Head of caudate nucleus (tissue), 42 donors: ENCODE measurements at places on chromosomes 4 and X.

DNA sequence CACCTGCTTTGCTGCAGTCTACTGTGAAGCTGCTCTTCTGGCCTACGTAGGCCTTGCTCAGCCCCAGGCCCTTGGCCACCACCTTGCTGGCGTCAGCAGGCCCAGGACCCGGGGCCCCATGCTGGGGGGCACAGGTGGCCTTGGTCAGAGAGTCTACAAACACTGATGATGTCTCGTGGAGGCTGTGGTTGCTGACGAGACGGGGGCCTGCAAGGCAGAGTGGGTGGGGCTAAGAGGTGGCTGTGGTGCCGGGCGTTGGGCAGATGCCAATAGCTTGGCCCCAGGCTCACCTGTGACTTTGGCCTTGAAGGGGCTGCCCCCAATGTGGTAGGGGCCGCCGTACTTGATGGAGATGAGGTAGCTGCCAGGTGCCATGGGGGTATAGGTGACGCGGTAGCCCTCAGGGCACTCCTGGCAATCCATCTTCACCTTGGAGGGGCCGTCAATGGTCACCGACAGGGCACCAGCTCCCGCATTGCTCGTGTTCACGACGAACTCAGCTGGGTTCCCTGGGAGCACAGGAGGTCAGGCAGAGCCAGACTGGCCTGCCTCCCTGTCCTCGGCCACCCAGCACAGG lies 25.0 kb downstream of the FLNA start:
- no peak for DNase-seq

GRCh38 chr4:84237008-84237407 lies 262.1 kb downstream of the NKX6-1 start:
- DNase-seq: no peak

- no peak for DNase-seq
These were observed 24.5 kb downstream of the HTRA3 start for GRCh38 chr4:8294036-8294435.

GRCh38 chr4:94523617-94524016 lies 71.9 kb downstream of the PDLIM5 start:
- no peak for DNase-seq

- DNase-seq: no peak
These were observed 12.1 kb upstream of the KLHL13 start for GRCh38 chrX:118128724-118129123.
